ENCODE measurements at places on chromosomes 2 and 18.

DNA sequence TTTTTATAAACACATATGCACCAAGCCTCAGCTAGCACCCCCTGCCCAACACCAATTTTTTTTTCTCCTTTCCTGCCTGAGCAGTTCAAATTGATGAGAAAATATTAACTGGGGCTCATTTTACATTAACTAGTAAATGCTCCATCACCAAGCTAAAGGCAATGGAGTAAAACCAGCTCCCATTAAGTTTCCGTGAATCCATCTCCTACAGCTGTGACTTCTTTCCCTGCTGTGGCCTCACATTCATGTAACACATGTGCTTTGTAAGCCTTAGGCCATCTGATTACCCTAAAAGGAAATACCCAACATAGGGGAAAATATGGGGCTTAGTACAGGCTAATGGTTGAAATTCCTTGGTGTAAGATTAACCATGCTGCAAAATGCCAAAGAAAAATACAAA is 60.8 kb downstream of the DNER start:
- DNase-seq = no peak

DNA sequence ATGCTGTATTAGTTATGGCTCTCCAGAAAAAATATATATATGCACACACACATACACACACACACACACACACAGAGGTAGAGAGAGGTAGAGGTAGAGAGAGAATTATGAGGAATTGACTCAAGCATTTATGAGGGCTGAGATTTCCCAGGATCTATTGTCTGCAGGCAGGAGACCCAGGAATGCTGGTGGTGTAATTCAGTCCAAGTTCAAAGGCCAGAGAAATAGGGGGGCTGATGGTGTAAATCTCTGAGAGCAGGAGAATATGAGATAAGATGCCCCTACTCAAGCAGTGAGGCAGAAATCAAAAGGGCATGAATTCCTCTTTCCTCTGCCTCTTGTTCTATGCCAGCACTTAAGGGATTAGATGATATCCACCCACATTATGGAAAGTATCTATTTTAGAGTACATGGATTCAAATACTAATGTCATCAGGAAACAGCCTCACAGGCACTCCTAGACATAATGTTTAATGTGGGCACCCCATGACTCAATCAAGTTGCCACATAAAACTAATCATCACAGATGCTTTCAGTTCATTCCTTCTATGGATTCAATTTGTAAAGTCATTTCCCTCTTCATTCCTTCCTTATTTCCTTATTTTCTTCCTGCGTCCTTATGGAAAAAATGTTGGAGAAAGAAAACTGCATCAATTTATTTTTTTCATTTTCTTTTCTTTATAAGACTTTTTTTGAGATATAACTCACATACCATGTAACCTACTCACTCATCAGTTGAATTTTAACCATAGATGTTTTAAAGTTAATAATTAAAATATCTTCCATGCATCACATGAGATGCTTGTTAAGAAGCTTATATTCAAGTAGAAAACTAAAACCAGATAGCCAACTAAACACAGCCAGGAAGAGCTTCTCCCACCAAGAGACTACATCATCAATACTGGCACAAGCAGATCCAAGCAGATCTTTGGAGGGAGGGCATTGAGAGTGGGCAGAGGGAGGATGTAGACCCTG is 406.2 kb downstream of the MBD2 start:
- no peak for DNase-seq

DNA sequence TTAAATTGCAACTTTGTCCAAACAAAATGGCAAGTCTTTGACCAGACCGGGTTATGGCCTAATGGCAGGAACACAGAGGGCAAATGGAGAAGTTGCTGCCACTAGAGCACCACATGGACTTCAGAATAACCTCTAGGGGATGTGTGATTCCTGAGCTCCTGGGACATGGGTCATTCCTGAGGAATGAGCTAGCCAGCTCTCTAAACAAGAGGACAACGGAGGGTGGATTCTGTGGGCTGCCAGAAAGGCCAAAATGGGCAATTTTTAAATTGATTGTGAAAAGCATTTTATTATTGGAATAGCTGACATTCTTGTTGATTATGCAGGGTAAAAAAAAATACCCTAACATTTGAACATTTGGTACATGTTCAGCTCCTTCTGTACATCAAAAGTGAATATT is 109.8 kb upstream of the FZD5 start:
- DNase-seq = no peak

DNA sequence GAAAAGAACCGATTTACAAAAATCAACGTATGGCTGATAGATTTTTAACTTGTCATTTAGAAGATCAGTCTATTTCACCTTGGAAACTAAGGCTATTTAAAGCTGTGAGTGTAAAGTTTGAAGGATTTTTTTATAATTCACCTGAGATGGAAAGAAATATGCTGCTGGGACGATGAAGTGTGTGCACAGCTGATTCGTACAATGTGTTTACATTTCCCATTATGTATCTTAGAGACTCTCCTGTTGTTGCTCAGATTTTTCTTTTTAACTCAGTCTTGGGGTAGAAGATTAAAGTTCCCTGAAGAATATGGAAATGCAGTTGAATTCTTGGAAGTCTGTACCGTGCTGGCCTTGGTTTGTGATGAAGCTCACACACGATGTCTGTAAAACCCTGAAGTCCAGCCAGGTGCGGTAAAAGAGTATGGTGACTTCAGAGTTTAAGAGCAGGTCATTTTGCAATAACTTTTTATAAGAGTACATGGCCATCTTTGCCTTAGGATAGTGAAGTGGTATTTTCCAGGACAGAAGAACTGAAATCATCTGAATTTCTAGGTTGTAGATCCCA is 250.1 kb downstream of the PRKCE start:
- DNase-seq = no peak

GRCh38 chr2:45855374-45855773 is 203.9 kb downstream of the PRKCE start:
- no peak for DNase-seq

DNA sequence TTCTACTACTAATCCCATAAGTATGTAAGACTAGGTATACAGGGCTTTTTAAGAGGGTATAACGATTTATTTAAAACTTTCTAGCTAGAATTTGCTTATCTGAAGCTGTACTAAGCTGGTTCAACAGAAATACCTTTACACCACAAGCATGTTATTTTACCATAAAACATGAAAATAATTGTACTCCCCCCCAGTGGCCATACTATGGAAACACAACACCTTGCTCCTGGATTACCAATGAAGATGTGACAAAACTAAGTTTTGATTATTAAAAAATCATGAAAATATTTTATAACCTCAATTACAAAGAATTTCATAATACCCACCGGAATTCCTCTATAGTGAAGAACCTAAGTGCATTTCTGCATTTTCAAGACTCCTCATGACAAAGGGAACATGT is 27.3 kb downstream of the LPIN2 start:
- DNase-seq = no peak

DNA sequence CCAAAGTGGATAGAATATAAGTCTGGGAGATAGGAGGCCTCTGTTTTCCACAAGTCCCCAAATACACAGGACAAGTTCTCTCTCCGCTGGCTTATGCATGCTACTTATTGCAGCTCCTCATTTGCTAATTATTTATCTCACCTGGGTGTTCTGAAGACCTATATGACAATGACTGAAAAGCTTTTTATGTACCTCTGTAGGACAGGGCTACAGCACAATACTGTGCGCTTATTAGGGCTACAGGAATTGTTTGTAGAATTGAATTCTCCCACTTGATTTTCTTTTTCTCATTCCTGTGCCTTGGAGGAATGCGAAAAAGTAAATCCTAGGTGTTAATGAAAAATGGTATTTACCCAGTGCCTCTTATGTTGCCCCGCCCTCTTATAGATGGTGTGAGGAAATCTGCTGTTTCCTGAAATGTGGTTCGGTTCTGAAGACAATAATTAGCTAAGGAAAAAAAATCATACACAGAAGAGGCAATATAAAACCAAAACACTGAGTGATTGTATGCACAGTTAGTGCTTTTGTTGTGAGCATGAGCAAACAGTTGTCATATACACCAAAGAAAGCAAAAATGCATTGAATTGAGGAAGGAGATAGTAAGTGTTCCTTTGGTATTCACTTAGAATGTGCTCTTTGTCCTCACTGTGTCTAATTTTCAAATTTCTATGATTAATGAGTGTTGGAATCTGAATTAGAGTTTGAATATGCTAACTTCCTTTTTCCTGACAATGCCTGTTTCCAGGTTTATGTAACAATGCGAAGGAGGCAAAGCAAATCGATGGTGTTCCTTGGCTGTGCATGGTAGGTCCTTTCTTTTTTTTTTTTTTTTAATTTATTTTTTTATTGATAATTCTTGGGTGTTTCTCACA is 78.7 kb upstream of the PNPT1 start:
- no peak for DNase-seq

DNA sequence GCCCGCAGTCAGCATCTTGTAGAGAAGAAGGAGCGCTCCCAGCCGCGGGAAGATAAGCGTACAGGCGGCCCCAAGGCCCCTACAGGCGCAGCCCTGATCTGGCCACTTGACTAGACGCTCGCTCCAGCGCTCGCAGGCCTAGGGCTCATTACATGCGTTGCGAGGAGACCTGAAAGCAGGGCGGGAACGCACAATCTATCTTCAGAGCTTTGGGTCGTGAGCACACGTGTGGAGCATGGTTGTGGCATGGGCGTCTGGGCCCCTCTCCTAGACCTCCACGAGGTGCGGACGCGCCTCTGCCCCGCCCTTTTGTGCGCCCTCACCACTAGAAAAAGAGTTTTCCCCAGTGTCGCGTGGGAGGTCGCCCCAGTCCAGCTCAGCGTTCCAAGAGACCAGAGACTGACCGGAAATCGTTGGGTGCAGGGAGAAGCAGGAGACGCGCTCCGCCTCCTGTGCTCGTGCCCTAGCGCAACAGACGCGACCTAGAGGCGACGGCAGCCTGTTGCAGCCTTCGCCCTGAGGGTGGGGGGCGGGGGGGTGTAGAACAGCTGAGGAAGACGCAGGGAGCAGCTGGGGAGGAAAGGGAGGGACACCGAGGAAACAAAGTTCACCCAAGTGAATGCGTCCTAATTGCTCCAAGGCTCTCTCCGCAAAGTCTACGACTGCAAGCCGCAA is 12.6 kb downstream of the NR4A2 start:
- no peak for DNase-seq

DNA sequence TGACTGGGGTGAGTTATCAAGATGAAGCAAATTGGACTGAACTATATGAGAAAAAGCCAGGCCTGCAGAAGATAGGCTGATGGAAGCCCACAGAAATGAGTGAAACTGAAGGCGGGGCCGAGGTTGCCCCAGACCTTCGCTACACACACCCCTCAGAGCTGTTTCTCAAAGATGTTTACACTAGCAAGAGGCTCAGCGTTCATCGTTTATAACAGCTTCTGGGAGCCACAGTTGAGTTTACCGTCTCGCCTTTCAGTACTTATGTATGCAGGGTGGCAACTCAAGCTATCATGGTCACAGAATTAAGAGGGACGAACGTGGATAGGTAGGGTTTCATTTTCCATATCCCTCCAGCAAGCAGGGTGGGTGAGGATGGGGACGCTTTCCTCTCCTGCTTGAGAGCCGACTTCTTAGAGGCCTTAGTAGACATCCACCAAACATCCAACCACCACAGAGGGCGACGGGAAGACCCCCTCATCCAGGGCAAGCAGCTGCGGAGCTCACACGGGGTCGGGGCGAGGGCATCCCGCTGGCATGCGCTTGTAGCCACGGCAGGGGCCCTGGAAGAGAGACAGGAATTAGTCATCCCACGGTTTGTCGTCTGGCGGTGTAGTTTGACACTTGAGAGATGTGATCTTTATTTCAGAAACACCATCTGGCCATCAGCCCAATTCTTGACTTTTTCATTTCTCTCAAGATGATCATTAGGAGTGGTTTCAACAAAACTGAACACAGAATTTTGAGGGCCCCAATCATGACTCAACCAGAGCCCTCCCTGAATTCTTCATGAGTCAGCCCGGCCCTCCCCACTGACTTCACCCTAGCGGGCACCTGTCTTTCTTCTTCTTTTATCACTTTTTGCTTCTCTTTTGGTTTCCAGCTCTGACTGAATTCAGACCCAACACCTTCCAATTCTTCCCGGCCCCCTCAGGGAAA is 109.1 kb upstream of the CTDP1 start:
- DNase-seq = no peak

GRCh38 chr2:126399001-126399400 is 257.0 kb upstream of the GYPC start:
- no peak for DNase-seq

GRCh38 chr2:167764772-167765341 is 482.5 kb downstream of the STK39 start:
- no peak for DNase-seq

- DNase-seq = no peak
Measured at GRCh38 chr2:156332284-156332533, 312 bp downstream of the NR4A2 start.

GRCh38 chr2:128469875-128470274 is 151.2 kb upstream of the HS6ST1 start:
- DNase-seq = no peak

GRCh38 chr2:217852555-217853211 is 150.1 kb downstream of the TNS1 start:
- DNase-seq = no peak

GRCh38 chr18:77457681-77458080 is 208.0 kb downstream of the GALR1 start:
- no peak for DNase-seq

DNA sequence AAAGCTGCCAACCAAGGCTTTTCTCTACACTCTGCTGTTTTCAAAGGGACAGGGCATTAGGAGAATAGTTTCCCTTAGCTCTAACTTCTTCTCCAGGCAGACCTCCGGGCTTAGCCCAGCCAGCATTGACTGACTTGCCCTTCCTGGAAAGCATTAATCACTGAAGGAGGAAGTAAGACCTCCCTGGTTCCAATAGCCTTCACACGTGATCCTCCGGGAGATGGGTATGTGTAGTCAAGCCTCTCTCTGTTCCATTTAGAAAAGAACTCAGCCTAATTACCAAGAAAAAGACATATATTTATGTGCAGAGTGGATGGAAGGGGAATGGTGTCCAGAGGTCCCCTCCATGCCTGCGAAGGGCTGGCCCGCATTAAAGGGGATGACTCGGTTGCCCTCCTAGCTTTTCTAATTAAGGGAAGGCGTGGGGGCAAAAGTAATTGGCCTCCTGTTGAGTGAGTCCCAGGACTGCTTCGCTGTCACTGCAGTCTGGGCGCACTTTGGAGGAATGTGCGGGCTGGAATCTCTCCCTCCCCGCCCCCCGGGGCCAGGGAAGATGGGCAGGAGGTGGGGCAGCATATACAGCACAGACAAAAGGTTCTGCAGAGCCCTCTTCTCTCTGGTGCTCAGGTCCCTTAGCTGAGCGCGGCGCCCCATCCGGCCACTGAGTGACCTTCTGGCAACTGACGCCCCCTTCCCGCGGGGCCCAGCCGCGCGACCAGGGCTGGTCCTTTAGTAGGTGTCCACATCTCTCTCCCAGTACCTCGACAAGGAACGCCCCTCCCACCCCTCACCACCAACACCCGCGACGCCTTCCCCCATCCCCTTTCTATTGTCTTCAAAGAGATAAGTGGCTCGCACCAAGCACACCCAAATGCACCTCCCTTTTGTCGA is 686.0 kb downstream of the NRXN1 start:
- no peak for DNase-seq

GRCh38 chr2:74581463-74581862 is 26.9 kb downstream of the DOK1 start:
- DNase-seq = no peak
